ENCODE measurements at places on chromosomes 4 and X.

- H3K4me1 ChIP-seq = no peaks in the 10 kb centered on the region
- H3K27me3 ChIP-seq = no peaks in the 10 kb centered on the region
- H3K36me3 ChIP-seq = no peaks in the 10 kb centered on the region
- no peak overlapping the region for H3K27ac ChIP-seq
- no peak overlapping the region for H3K4me3 ChIP-seq
These were observed 141.5 kb downstream of the GLRA2 start for GRCh38 chrX:14670819-14671218.

- no peak overlapping the region for H3K4me3 ChIP-seq
- no peaks in the 10 kb centered on the region for H3K4me1 ChIP-seq
- no peaks in the 10 kb centered on the region for H3K27me3 ChIP-seq
- H3K27ac ChIP-seq = no peak overlapping the region
- DNase-seq = no peak
- H3K36me3 ChIP-seq = no peaks in the 10 kb centered on the region
These were observed 1.1 kb downstream of the ARHGAP36 start for GRCh38 chrX:131059246-131059645.

GRCh38 chr4:68569466-68570121 is 6.5 kb downstream of the UGT2B17 start:
- no peak overlapping the region for H3K4me3 ChIP-seq
- no peak for DNase-seq
- no peaks in the 10 kb centered on the region for H3K27me3 ChIP-seq
- H3K27ac ChIP-seq = no peak overlapping the region

- H3K27me3 ChIP-seq = no peaks in the 10 kb centered on the region
- H3K4me1 ChIP-seq = no peaks in the 10 kb centered on the region
- no peak overlapping the region for H3K4me3 ChIP-seq
- no peak overlapping the region for H3K27ac ChIP-seq
- H3K36me3 ChIP-seq = no peaks in the 10 kb centered on the region
These were observed 1430.0 kb downstream of the ARAP2 start for GRCh38 chr4:34814266-34814665.

GRCh38 chr4:106312377-106312776 is 3.6 kb downstream of the TBCK start:
- no peaks in the 10 kb centered on the region for H3K36me3 ChIP-seq
- no peaks in the 10 kb centered on the region for H3K4me1 ChIP-seq
- no peak for DNase-seq
- H3K27me3 ChIP-seq = no peaks in the 10 kb centered on the region
- no peak overlapping the region for H3K4me3 ChIP-seq

- no peak overlapping the region for H3K27ac ChIP-seq
- H3K36me3 ChIP-seq = no peaks in the 10 kb centered on the region
- H3K4me1 ChIP-seq = no peaks in the 10 kb centered on the region
- no peak for DNase-seq
- no peak overlapping the region for H3K4me3 ChIP-seq
These were observed 1877.9 kb upstream of the PCDH7 start for GRCh38 chr4:28842271-28842670.

- no peak for DNase-seq
- H3K27me3 ChIP-seq = no peaks in the 10 kb centered on the region
- no peaks in the 10 kb centered on the region for H3K4me1 ChIP-seq
- no peak overlapping the region for H3K4me3 ChIP-seq
- no peak overlapping the region for H3K27ac ChIP-seq
These were observed 64.6 kb upstream of the TRPC5 start for GRCh38 chrX:112147206-112147605.

DNA sequence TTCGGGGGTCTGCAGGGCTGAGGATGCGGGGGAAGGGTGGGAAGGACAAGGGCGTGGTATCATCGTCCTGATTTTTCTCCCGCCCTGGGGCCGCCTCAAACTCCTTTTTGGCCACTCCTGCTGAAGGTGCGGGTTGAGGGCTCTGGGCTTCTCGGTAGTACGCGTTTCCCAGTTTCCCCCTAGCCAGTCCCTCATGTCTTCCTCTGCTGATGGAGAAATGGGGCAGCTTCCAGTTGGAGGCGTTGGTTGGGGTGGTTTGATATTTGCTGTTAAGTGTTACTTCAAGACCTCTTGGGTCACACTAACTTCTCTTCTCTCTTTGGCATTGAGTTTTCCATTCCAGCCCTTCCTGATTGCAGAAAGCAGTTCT is 482 bp downstream of the GSTCD start:
- DNase-seq = no peak
- peak overlapping the region; percentile 90 for H3K27ac ChIP-seq
- H3K36me3 ChIP-seq = no peaks in the 10 kb centered on the region

DNA sequence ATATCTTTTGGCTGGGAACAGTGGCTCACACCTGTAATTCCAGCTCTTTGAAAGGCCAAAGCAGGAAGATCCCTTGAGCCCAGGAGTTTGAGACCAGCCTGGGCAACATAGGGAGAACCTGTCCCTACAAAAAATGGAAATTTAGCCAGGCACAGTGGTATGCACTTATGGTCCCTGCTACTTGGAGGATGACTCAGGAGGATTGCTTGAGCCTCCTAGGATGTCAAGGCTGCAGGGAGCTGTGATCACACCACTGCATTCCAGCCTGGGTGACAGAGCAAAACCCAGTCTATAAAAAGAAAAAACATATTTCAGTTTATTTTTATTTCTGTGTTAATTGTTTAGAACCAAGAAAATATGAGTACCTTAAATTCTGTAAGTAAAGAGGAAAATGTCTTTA is 123.7 kb downstream of the CBR4 start:
- peaks cover 47% of the 10 kb centered on the region for H3K4me1 ChIP-seq
- peaks cover 21% of the 10 kb centered on the region for H3K36me3 ChIP-seq
- DNase-seq = no peak
- H3K27ac ChIP-seq = peak overlapping the region; percentile 49
- no peaks in the 10 kb centered on the region for H3K27me3 ChIP-seq
- H3K4me3 ChIP-seq = no peak overlapping the region

DNA sequence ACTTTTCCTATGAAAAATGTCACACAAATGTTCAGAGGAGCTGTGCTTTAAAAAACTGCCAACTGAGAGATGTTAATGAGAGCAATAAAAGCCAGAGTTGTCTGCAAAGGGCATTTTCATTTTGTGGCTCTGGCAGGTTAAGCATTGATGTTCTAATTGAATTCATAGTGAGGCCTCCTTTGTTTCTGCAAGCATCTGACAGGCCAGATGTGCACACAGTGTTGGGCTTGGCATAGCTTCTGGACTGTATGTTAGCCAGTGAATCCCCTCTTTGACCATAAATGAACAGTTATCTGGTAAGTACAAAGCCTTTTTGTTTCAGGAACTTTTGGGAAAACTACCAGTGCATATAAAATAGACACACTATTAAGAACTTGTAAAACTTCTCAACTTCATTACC is 81.9 kb downstream of the JADE3 start:
- H3K4me1 ChIP-seq = no peaks in the 10 kb centered on the region
- no peaks in the 10 kb centered on the region for H3K36me3 ChIP-seq
- DNase-seq = no peak
- no peaks in the 10 kb centered on the region for H3K27me3 ChIP-seq
- no peak overlapping the region for H3K4me3 ChIP-seq
- no peak overlapping the region for H3K27ac ChIP-seq

All from ascending aorta (tissue), 2 donors.